Motor neuron (in vitro differentiated cells): ENCODE measurements at places on chromosomes 12 and 14. TPM values are rescaled to one million over a fixed set of nuclear protein-coding genes. Genes with fewer than 3 reads are reported as not detected.
A peak's percentile ranks its signal among the peaks of the same experiment; 100 is the strongest.

GRCh38 chr12:94761559-94761958, 111.2 kb upstream of the TMCC3 start:
- ATAC-seq = peak; percentile 85

GRCh38 chr12:6315704-6316597, 5.5 kb downstream of the PLEKHG6 start:
- no peak for ATAC-seq

GRCh38 chr12:1763153-1763552, 57.2 kb upstream of the LRTM2 start:
- ATAC-seq = no peak

DNA sequence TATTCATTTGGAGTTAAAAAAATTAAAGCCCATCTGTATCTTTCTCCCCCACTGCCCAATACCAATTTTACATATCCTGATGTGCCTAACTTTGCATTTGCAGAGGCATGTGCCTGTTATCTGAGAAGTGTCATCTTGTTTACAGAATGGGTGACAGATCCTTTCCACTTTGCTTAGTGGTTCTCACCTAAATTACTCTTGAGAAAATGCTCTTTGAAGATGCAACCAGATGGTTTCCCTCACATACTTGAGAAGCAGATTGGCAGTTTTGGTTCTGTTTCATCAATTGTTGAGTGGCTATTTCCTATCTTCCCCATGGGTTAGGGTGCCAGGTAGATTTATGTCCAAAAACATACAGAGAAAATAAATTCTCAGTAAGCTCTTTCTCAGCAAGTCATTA, 1051.4 kb upstream of the ATXN7L3B start:
- ATAC-seq = no peak

- ATAC-seq = no peak
These were observed 15.1 kb downstream of the LRTM2 start for GRCh38 chr12:1835211-1836131.

DNA sequence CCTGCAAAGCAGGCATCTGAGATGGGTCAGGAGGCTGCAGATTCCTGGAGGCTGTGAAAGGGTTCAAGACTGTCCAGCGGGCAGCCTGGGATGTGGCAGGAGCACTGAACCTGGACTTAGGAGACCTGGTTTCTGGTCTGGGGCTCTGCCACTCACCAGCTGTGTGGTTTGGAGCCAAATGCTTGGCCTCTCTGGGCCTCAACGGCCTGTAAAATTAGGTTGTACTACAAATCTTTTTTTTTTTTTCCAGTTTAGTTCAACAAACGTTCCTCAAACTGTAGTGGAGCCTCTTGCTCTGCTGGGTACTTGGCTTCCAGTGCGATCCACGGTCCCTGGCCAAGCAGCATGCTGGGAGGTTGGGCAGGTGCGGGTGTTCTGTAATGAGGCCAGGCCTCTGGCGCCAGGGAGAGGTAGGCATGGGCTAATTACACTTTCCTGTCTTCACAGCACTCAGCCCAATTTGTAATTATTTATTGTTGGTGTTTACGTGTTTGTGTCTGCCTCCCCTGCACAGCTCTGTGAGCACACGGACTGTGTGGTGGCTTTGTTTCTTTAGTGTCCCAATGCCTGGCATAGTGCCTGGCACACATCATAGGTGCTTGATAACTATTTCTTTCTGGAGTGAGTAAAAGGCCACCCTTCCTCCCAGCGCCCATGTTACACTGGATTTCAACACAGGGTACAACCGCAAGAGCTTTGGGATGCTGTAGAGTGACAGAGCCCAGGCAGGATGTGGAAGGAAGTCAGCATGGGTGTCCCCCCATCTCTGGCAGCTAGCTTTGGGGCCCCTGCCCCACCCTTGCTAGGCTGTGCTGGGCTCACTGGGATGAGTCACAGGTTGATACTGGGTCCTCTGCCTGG, 5.8 kb upstream of the KRT80 start:
- no peak for ATAC-seq

GRCh38 chr12:122886851-122887818, 8.8 kb downstream of the VPS37B start:
- ATAC-seq = no peak

DNA sequence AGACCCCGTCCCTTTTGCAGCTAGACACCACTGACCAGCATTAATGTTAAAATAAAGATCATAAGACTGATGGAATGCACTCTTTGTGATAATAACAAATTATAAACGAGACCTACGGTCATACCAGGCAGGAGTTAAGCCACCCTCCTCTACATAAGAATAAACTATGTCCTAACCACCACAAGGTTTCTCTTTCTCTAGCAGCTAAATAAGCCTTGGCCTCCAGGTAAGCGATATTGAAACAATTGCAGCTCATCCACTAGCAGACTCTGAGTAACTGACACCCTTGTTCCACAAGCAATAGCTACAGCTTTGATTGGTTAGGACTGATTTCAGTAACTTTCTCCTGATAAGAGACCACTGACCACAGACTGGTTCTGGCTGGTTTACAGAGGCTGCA, 144.2 kb upstream of the CCDC198 start:
- no peak for ATAC-seq

DNA sequence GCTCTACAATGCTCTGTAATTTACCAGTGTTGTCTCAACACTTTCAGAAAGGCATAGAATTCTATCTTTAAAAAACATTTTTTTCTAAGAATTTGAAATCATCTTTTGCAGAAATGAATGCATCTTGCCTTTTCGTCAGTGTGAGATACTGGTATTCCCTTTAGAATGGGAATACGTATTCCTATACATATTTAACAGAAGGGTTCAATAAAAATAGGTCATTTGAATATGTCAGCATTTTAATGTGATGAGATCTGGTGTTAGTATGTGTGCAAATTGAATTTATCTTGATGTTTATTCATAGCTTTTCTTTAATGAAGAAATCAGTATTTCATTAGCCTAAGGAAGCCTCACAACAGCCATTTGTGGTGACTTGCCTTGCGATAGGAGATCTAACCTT, 44.2 kb downstream of the WDR20 start:
- no peak for ATAC-seq

VDR gene
- total RNA-seq = 0.08 and 0.14 TPM in 2 replicates

RNASE8 gene
- total RNA-seq = not detected in 2 replicates
